Right renal pelvis (tissue), 4 donors: ENCODE measurements at places on chromosomes 12 and 14. TPM values are rescaled to one million over a fixed set of nuclear protein-coding genes. Genes with fewer than 3 reads are reported as not detected.

- no peak for DNase-seq
Observed at GRCh38 chr12:101941306-101942249, 64.2 kb downstream of the DRAM1 start.

- DNase-seq = no peak
Observed at GRCh38 chr12:103852498-103852997, 11.5 kb upstream of the NT5DC3 start.

DNA sequence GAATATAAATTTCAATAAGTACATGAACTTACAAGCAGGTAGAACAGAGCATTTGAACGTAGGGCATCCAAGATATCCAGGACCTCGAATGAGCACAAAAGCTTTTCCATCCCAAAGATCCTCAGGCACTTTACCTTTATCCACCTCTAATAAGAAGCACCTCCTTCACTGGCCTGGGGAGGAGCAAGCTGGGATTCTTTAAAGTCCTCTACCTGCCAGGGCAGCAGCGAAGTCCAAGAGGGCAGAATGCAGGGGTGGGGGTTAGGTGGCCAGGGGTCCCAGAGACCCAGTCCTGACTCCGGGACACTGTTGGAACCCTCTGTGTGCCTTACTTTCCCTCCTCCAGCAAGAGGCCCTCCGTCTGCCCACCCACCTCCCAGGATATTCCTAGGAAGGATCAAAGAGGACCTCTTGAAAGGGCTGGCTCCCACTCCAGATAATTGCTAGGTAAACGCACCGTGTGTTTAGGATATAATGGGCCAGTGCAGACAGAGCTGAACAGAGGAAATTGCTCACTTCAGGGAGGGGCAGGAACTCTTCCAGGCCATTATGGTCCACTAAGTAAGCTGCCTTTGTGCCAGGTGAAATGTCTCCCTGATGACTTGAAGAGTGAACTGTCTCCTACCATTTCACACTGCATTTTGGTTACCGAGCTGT lies 68.1 kb downstream of the TTC9 start:
- DNase-seq = no peak

DNA sequence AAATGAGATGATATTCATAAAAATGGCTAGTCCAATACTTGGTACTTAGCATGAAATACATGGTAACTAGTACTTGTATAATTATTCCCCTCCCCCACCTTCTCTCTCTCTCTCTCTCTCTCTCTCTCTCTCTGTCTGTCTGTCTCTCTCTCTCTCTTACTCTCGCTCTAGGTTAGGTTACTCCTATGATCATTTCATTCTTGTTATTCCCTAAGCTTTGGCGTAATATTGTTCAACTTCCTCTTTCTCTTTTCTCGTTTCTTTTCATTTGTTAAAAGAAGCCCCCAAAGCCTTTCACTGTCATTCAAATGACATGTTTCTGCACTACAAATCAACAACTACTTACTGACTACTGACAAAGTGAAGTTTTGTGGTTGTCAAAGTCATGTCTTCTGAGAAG lies 89.8 kb downstream of the GRIP1 start:
- DNase-seq = no peak

GRCh38 chr12:58395470-58395869 lies 454.1 kb downstream of the ATP23 start:
- DNase-seq = no peak

GRCh38 chr14:100576091-100577085 lies 10.8 kb downstream of the BEGAIN start:
- DNase-seq = no peak

GRCh38 chr12:132469423-132469822 lies 20.5 kb upstream of the FBRSL1 start:
- no peak for DNase-seq

GRCh38 chr14:64885559-64885958 lies 5.9 kb upstream of the SPTB start:
- no peak for DNase-seq

DNA sequence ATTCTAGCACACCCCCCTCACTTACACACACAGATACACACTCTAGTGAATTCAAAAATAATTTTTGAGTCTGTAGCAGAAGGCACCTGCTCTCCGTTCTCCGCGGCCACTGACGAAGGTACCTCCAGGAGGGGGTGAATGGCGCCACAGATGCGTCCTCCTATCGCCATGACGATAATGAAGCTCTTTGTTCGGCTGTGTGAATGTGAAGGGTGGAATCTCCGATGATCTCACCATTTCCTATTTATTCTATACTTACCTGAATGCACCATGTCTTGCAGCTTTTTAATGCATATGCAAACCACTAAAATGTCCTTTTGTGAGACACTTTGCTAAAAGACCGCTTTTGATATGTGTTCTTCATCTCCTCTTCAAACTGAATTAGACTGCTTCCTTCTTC lies 162.7 kb downstream of the EGLN3 start:
- DNase-seq = no peak

DNA sequence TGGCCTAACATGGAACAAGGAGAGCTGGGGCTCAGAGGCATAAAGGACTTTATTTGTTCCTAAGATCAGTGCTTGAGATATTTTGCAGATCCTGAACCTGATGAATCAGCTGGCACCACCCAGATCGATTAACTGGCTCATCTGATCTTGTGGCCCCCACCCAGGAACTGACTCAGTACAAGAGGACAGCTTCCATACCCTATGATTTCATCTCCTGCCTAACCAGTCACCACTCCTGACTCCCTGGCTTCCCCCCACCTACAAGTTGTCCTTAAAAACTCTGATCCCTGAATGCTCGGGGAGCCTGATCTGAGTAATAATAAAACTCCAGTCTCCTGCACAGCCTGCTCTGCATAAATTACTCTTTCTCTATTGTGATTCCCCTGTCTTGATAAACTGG lies 5.1 kb downstream of the C12orf56 start:
- no peak for DNase-seq

DNA sequence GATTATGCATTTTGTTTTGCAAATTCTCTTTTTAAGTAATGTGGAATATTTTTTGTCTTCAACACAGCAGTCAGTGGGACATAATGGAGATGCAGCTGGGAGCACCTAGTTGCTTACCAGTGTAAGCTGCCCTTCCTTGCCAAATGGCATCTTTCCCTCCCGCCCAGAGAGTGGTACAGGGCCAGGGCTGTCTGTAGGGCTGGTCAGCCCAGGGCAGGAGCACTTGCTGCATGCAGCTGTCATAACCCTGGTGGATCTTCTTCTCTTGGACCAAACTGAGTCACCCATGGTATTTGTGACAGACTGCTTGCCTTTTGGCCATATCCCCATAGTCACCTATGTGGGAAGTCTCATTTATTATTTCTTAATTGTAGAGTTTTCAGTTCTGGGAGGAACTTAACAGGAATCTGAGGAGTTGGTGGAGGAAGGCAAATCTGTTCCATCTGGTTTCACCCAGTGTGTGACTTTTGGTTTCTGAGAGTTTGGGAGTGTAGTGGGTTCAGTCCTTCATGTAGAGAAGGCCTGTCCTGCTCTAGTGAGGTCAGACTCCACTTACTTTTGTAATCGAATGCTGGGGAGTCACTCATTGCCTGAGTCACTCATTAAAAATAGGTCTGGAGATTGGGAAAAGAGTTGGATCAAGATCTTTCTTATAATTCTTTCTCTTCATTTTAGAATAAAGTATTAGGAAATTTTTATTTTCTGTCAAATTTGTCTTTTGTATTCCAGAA lies 62.0 kb upstream of the ASPG start:
- DNase-seq = no peak

- no peak for DNase-seq
Observed at GRCh38 chr14:103562179-103562428, 353 bp downstream of the BAG5 start.

DNA sequence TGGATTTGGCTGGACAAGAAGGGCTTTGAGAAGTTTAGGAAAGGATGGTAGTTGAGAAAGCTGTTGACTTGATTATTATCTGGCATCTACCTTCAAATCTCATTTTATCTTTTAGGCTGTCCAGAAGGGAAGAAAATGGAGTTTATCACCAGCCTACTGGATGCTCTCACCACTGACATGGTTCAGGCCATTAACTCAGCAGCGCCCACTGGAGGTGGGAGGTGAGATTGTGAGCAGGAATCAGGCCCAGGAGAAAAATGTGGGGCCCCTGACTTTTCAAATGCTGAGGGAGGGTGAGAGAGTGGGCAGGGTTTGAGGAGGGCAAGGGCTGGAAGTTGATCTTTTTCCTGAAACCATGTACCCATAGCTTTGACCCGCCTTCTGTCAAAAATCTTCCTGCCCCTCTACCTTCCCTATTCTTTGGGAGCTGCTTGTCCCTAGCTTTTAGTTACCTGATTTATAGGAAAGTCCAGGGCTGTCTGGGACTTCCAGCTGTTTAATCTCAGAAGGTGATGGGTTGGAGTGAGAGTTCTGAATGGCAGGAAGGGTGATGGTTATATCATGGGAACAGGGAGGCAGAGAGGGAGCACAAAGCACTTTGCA lies 134.2 kb downstream of the SMOC1 start:
- no peak for DNase-seq

GRCh38 chr12:55829967-55830600 lies 697 bp upstream of the DNAJC14 start:
- DNase-seq = no peak

DNA sequence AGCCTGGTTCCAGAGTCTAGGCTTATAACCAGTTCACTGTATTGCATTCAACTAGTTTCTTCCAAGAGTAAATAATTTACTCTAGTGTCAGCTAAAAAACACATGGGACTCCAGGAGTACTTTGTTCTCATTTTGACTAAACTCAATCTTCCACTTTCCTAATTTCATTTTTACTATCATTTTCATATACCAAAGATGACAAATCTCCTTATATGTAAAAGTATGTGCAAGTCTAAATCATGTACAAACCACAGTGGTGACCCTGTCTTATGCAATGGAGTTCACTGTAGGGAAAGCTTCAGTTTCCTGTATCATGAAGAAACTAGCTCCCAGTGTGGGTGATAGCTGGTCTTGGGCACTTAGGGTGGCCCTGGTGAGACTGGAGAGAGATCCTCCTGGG lies 151.6 kb downstream of the HELB start:
- DNase-seq = no peak

- no peak for DNase-seq
Observed at GRCh38 chr12:6273541-6274230, 36.8 kb upstream of the PLEKHG6 start.

DNA sequence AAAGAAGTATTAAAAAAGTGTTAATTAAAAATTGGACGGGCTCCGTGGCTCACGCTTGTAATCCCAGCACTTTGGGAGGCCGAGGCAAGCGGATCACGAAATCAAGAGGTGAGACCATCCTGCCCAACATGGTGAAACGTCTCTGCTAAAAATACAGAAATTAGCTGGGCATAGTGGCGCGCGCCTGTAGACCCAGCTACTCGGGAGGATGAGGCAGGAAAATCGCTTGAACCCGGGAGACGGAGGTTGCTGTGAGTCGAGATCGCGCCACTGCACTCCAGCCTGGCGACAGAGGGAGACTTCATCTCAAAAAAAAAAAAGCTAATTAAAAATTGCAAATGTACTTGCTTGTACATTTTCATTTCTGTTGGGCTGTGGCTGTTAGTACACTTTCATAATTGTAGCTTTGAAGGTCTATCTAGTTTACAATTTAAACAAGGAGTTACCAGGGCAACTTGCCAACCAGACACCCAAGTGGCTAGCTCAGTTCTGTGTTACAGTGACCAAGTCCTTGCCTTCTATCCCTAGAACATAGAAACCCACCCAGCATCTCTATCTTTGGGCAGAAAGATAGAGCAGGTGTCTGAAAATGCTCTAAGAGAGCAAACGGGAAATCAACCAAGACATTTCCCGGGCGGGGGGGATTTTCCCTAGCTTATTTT lies 1.2 kb downstream of the COA8 start:
- DNase-seq = no peak

GRCh38 chr14:22105006-22105623 lies 431.5 kb upstream of the OR4E1 start:
- DNase-seq = no peak

GRCh38 chr12:88242571-88242925 lies 100.4 kb downstream of the TMTC3 start:
- DNase-seq = no peak

- DNase-seq = no peak
Observed at GRCh38 chr14:20387576-20387975, 25.7 kb downstream of the TEP1 start.

- DNase-seq = no peak
Observed at GRCh38 chr12:49057888-49058287, 2.7 kb downstream of the KMT2D start.

- DNase-seq = no peak
Observed at GRCh38 chr14:61765225-61765943, 3.2 kb downstream of the SNAPC1 start.

DNA sequence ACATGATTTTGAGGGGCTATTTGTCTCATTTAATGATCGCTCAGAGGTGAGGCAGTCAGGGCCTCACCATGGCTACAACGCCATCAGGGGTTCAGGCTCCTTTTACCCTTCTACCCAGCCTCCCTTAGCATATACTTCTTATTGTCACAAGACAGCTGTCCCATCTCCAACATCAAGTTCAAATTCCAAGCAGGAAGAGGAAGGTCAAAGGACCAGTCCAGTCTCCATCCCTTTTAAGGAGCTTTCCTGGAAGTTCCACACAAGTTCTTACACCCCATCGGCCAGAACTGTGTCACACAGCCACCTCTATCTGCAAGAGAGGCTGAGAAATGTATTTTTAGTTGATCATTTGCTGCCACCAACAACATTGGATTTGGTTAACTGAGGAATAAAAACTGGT lies 8.3 kb upstream of the TMEM106C start:
- no peak for DNase-seq

DNA sequence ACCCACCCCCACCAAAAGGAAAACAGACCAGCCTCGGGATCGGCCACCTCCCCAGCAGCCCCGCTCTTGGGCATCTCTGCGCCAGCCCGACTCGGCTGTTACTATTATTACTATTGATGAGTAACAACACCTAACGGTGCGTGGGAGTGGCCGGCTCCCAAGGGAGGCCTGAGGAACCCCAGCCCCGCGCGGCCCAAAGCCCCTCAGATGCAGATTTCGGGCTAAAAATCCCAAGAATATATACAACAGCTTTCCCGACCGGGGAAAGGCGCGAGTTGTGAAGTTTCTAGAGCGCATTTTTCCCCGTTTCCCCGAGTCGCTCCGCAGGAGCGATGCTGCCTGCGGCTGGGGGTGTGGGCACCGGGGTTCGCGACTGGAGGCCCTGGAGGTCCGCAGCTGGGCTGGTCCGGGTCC lies 565 bp downstream of the NT5DC3 start:
- no peak for DNase-seq

GRCh38 chr14:97571866-97572555 lies 774.8 kb downstream of the VRK1 start:
- no peak for DNase-seq

GRCh38 chr12:49750027-49750995 lies 9.0 kb downstream of the TMBIM6 start:
- no peak for DNase-seq

GALNT16 gene
- polyA plus RNA-seq = 2.9 TPM

CNTN1 gene
- 49.4 TPM for polyA plus RNA-seq

TMEM121 gene
- 2.1 TPM for polyA plus RNA-seq

PLEKHG3 gene
- 93.6 TPM for polyA plus RNA-seq

KLRB1 gene
- 6.8 TPM for polyA plus RNA-seq

KCNH5 gene
- polyA plus RNA-seq = 0.25 TPM

ARID4A gene
- 29.9 TPM for polyA plus RNA-seq

AQP6 gene
- polyA plus RNA-seq = 16.0 TPM

INHBC gene
- polyA plus RNA-seq = 0.30 TPM

CSRP2 gene
- 87.9 TPM for polyA plus RNA-seq

ABCC9 gene
- polyA plus RNA-seq = 18.0 TPM

GPD1 gene
- 58.0 TPM for polyA plus RNA-seq

CACNA2D4 gene
- polyA plus RNA-seq = 3.0 TPM

SLC39A2 gene
- 2.1 TPM for polyA plus RNA-seq

NUP107 gene
- 64.0 TPM for polyA plus RNA-seq
